GOT3 (cell line): ENCODE measurements at places on chromosomes 1 and 21.

GRCh38 chr1:210951279-210951678 is 182.7 kb downstream of the KCNH1 start:
- DNase-seq, result no peak

DNA sequence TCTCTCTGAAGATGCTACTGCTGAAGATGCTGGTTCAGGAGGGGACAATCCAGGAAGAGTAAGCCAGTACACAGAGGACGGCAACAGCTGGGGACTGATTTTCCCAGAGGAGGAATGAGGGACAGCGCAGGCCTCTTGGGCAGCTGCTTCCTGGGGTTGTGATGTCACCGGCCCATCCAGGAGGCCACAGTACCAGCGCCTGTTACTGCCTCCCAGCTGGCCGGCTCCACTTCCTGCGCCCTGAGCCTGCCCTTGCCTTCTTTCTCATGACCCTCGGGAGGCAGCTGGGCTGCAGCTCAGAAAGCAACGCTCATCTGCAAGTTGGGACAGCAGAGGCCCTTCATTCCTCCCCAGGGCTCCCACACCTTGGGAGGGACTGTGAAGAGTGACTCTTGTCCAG is 21.9 kb upstream of the ID3 start:
- no peak for DNase-seq

DNA sequence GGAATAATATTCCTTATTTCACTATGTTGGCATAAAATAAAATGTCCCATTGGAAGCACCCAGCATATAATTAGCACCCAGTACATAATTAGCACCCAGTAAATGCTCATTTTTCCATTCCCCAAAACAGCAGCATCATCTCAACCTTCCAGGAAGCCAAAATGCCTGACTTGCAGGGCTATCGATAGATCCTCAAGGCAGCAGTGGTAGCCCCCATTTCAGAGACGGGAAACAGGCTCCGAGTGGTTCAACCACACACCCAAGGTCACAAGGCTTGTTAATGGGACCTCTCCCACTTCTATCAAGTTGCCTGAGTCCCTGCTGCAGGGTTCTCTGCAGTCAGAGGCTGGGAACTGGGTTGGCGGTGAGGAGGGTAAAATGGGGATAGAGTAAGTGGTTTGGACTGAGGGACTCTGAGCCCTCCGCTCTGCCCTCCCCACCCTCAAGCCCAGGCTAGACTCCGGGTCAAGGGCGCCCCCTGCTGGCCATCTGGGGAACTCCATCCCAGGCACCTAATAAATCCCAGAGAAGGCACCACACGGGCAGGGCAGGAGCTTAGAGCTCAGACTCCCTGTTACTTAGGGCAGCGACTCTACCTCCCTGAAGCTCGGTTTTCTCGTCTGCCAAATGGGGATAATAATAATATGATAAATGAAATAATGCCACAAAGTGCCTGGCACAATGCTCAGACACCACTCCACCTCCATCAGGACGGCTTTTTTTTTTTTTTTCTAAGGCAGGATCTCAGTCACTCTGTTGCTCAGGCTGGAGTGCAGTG is 21.9 kb upstream of the LAPTM5 start:
- DNase-seq, result peak; percentile 19

DNA sequence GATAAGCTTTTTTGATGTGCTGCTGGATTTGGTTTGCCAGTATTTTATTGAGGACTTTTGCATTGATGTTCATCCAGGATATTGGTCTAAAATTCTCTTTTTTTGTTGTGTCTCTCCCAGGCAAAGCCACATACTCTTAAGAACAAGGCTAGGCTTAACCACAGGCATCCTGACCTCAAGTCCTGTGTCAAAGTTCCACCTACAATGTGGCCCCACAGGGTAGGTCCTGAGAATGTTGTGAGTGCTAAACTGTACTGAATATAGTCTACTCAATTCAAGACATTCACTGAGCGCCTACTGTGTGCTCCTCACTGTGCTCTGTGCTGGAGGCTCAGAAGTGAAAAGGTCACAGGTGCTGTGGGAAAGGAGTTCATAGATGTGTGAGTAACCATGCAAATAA is 20.6 kb downstream of the DDAH1 start:
- no peak for DNase-seq

DNA sequence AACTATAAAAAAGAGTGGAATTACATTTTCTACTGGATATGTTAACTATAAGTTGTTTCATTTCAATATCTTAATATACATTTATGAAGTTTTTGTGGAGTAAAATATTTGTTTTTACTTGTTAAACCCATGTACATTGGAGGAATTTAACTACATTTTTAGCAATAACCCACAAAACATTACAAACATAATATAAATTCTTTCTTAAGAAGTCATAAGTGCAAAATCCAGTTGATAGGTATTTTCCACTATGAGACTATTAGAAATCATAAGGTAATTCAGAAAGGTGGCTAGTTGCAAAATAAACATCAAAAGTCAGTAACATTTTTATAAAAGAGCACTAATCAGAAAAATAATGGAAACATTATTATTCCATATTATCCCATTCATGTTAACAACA is 73.9 kb upstream of the RRP15 start:
- DNase-seq, result no peak

DNA sequence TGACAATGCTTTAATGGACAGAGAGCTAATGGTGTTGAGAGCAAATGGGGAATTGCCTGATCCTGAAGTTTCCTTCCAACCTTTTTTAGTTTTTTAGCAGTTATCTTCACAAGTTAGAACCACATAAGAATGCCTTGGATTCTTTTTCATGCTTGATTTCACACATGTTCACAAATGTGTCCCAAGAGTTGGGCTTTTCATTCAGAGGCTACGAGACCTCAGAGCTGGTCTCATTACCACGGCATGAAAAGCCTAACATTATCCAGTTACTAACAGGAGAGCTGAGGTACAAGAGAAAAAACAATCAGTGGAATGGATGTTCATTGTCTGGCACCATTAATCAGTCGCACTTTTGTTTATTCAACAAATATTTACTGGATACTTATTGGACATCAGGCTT is 340.6 kb downstream of the ZNF326 start:
- DNase-seq, result no peak

DNA sequence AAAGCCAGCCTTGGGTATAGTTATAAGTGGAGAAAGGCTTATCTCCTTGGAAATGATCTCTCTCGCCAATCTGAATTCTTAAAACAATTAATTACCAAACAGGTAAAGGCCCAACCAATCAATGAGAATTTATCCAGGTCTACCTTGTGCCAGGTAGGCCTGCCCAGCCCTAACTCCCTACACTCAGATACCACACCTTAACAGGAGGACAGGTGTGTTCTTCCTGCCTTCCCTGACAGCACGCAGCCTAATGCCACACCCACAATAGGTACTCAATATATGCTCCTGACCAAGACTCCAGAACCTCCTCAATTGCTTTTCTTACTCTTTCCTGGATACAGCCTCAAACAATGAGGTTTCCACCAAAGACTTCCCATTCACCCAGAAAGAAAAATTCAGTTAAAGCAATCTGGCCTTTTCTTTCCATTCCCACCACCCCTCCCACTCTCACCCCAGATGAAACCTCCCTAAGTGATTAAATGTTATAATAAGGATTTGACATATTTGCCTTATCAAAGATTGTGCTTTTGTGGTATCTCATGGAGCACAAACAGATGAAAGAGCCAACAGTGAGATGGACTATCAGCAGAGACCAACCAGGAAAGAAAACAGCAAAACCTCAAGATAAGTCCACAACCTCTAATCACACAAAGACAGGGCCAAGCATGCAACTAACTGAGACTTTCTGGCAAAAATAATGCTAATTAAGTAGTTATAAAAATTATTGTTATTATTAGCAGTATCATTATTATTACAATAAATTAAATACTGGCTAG is 25.6 kb downstream of the TRABD2B start:
- DNase-seq, result no peak

DNA sequence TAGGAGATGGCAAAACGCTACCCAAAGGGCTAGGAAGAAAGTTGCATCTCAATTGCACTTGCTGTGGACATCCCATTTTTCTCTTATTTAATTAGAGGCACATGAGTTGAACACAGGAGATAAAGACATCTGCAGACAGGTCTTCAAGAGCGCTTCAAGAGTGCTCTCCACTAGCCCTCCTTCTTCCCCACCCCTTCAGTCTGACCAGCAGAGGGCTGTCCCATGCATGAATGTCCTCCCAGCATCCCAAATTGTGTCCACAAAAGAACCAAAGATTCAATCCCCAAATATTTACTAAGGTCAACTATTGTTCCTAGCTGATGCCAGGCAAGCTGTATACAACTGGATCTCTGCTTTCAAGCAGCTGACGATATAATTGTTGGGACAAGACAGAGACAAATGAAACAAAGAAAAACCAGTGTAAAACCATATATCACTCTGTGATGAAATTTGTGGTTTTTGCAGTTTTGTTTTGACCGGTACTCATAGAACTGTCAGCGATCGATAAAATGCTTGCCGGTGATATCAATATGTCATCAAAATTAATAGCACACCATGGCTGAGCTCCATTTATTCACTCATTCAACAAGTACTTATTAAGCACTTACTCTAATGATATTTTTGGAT is 174.2 kb downstream of the TNR start:
- no peak for DNase-seq

DNA sequence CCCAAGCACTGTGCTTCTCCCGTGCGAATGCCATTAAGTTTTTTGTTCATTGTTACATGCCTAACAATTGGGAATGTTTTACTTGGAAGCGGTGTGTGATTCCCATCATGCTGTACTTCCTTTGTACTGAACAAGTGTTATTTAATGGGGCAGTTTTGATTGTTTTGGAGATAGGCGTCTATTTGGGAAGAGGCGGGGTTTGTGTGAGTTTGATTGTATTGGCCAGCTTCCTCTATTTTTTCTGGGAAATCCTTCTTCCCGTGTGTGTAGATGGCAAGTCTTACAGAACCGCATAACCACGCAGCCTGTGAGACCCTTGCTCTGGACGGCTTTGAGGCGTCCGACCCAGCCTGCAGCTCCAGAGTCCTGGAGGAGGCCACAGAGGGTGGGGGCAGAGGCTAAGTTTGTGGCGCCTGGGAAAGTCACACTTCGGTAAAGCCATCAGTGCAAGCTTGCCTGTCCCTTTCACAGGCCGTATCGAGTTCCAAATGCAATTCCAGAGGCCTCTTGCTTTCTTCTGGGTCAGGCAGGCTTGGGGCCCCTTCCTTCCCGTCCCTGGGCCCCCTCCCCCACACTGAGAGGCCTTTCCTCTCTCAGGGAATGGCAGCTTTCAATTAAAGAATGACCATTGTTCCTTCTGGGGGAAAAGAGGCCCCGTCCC is 210.3 kb downstream of the TOMM20 start:
- no peak for DNase-seq

- DNase-seq, result no peak
Observed at GRCh38 chr1:61496501-61496900, 228.4 kb downstream of the TM2D1 start.

DNA sequence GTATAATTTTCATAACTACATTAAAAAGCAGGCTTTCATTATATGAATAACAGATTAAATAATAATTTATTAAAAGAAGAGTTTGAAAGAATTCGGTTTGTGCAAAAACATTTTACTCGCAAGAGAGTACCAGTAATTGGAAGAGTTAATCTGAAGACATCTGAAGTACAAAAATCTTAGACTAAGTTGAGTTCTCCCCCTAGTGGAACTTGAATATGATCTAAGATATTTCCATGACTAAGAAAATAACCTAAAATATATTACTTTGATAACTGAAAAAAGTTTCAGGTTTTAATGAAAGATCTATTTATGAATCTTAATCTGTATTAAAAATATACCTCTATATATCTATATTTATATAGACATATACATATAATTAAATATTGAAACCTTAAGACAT is 112.5 kb upstream of the GFI1 start:
- DNase-seq, result no peak

DNA sequence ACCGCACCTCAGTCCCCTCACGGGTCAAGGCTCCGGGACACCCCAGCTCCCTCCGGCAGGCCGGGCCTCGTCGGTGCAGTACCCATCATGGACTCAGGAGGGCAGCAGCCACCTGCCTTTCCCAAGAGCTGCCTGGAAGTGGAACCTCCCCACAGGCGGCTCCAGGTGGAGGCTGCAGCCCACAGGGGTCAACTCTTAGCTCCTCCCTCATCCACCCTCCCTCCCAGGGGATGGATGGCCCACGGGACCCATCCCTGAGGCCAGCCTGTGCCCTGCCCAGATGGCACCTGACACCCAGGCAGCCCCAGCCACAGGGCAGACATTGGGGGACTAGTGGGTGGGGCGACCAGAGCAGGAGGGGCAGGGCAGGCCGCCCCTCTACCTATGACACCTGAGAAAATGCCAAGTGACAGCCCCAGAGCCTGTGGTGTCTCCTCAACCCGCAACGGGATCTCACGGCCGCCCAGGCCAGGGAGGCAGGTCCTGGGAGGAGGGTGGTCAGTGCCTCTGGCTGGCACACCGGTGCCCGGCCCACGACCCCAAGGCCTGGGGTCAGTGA is 1.2 kb upstream of the ARHGEF16 start:
- peak; percentile 24 for DNase-seq

DNA sequence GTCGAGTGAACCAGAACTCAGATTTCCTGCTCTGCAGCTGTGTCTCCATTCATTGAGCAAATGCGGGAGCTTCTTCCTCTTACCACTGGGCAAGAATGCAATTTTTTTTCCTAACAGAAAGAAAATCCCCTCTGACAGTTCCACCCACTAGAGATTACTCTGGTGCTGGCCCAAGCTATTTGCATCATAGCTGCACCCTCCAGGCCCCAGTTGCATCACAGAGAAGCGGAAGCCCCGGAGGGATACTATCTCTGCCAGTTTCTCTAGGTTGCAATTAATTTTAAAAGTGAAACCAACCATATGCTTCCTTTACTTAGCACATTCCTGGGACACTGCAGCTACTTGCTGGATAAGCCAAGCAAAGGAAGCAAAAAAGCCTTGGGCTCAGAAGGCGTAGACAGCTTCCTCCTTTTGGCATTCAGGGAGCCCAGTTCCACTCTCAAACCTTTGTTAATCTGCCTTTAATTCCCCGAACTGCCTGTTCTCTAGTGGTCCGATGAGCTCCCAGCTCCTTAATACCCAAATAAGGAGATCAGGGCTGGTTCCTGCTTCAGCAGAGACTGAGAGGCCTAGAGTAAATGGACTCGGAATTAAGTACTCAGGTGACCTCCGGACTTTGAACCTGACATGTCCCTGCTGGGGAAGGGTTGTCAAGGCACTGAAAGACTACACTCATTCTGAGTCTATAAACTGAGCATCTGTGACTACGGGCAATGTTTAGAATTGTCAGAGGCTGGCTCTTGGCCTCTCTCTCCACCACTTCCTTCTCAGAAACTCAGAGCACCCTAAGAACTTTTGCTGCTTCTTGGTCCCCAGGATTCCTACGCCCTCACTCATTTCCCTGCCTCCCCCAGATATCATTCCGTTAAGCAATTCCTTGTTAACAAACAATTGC is 72.5 kb upstream of the TNFSF18 start:
- DNase-seq, result peak; percentile 91
